Stimulated activated CD4-positive, alpha-beta T cell treated with anti-CD3 and anti-CD28 coated beads, Interleukin-4, amount 100 ng/mL, for 4 hours (primary cell): ENCODE measurements at places on chromosomes 1 and 21.

DNA sequence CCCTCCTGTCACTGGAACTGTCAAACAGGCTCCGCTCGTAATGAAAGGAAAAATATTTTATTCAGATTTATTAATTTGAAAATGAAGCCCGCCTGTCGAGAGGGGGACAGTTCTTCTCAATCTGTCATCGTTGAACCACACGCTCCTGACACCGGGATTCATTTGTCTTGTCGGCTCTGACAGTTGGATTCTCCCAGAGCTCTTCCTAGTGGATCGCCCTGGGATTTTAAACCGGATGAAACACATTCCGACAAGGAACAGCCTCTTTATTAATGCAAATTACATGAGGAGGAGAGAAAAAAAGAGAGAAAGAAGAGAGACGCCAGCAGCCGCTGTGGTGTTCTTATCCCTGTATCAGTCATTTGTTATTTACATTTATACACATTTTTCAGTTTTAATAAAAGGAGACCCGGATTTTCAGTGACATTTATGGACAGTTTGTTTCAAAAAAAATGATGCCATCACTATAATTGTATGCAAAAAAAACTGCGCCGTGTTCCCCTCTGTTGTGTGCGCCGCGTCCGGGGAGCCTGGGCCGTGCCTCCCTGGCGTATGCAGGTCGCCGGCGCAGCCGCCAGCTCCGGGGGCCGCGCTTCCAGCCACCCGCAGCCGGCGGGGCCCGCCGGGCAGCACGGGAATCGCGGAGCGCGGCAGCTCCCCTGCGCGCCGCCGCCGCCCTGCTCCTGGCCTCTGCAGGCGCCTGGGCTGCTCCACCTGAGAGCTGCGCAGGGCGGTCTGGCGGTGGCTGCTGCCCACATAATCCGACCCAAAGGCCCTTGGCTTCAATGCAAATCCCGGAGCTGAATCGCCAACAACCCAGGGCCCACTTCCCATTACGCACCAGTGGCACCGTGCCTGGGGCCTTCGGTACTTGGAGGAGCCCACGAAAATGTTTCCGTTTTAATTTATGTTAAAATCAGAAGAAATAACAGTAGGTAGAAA, 237.9 kb upstream of the PBX1 start:
- no peak for DNase-seq

- DNase-seq: no peak
These were observed 602 bp downstream of the KIAA0319L start for GRCh38 chr1:35556484-35557117.

DNA sequence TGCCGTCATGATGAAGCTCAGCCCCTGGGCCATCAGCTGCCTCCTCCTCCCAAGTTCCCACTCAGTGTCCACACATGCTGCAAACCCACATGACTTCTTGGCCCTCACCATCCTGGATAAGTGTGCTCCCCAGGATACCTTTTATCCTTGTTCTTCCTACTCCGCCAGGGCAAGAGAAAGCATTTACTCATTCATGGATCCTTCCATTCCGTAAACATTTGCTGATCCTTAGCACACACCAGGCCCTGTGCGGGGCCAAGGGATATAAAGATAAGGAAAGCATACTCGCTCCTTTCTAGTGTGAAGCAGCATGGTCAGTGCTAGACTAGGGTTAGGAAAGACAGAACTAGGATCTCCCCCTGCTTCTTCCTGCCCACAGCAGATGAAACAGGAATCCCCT, 122.1 kb upstream of the HMGB4 start:
- no peak for DNase-seq

GRCh38 chr1:37362594-37363385, 111.6 kb upstream of the ZC3H12A start:
- DNase-seq: no peak

DNA sequence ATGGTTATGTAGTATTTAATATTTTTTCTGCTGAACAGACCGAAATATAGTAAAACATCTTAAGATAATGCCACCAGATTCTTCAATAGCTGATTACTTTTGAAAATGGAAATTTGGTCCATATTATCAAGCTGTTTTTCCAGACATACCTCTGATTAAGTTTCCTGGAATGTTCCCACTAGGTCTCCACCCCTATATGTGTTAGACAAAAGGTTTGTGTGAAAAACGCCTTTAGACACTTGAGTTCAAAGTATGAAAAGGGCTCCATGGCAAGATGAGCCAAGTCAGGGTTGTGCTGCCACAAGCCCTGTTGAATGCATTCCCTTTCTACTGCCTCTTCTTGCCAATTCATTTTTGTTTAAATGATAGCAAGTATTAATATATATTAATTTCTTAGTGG, 52.7 kb downstream of the ZBTB17 start:
- no peak for DNase-seq

DNA sequence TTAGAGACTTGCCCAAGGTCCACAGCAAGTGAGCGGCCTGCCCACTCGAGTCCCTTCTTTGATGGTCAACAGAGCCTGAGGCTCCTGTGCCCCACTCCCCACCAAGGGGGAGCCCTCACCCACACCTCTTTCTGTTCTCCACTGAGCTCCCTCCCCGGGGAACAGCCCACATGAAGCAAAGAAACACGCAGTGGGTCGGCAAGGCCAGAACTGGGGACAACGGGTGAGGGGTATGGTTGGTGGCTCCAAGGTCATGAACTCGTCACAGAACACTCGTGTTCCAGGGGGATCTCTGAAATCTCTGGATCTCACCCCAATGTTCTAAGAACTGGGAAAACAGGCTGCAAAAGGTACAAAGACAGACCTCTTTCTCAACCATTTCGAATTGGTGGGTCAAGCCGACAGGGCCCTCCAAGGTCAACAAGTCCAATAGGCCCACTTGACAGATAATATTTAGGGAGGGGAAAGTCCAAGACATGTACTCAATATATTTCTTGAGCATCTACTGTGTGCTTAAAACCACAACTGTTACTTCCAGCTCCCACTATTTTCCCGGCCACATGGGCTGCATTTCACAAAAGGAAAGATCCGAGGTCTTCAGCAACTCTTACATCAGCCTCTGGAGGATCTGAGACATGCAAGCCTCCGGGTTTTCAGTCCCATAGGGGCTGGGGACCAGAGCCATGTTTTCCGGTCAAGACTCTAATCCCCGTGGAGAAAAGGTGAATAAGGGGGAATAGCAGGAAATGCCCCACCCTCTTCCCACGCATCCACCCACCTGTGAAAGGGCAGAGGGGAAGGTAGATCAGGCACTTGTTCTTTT, 1.1 kb upstream of the RAP1GAP start:
- DNase-seq: no peak
